ENCODE measurements at places on chromosomes 13 and 19.
A peak's percentile ranks its signal among the peaks of the same experiment; 100 is the strongest.

DNA sequence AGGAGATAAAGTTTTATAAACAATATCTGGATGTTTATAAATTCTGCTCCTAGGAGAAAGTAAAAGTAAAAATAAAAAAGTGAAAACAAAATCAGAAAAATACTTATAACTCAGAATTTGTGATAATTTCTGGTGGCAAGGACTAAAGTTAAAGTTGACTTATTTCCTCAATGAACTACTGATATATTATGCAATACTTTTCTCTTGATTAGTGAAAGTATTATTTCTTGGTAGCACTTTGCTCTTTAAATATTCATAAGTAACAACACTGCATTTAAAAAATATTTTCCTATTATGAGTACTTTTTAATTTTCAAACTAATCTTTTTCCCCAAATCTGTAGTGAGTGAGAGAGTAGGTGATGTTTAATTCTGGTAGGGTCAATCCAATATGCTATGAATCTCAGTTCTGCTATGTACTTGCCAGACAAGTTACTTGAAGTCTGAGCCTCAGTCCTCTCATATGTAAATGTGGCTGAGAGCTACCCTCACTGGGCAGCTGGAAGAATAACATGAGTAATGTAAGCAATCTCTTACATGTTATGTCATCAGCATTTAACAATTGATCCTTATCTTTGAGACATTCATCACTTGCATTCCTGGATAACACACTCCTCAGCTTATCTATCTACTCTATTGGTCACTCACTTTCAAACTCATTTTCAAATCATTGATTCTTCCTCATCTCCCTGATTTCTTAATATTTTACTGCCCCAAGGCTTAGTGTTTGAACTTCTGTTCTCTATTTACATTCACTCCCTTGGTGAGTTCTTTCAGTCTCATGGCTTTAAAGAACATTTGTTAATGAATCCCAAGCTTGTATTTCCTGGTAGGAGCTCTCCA lies 239.0 kb downstream of the RGCC start:
- no peak for DNase-seq

DNA sequence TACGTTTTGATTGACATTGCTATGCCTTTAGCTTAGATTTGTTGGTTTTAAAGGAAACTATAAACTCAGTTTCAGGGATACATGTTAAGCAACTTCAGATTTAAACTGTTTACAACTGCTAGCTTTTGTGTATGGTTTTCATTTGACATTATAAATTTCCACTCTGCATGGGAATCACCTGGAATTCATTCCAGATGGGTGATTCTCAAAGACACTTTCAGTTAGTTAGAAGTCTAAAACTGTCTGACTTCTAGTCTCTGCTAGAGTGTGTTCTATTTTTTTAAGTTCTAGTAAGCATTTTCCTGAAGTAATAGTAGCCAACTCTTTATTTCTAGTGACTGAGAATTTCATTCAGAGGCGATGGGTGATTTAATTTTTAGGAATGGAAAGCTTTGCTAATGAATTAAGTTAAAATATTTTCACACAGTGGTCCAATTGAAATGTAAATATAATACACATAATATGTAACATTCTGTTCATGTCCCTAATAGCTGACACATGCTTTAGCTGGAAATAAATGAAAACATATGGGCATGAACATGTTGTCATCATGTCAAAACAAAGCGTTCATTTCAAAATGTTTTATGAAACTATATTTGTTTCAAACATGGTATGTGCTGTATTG lies 58.3 kb upstream of the CSNK1A1L start:
- no peak for DNase-seq

GRCh38 chr13:20708216-20708615 lies 4.7 kb downstream of the IL17D start:
- no peak for DNase-seq

DNA sequence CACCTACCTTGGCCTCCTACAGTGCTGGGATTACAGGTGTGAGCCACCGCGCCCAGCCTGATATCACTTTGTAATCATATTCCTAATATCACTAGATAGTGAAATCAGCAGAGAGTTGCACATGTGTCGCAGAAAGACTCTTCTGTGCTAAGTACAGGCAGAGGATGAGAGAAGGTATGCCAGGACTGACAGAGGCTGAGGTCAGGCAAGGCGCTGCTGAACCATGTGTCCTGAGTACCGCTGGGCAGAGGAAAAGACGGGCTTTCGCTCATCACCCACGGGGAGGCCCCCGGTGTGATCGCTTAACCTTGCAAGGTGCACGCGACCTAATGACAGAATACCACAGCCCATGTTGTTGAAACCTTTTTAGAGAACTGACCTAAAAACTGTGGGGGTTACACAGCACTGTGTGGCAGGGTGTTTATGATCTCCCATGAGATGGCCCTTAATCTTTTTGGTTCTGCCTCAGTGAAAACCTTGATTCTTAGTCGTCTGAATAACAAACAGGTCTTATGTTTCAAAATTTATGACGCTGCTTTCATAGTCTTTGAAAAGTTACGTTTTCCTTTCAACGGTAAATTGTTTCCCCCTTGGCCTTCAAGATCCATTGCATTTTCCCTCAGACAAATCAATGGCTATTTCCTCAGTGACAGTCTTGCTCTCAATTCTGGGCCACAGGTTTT lies 12.2 kb downstream of the GJA3 start:
- no peak for DNase-seq

GRCh38 chr19:37867831-37868230 lies 38.6 kb downstream of the WDR87 start:
- DNase-seq = peak; percentile 4

GRCh38 chr19:17486545-17487240 lies 16.4 kb downstream of the SLC27A1 start:
- DNase-seq = no peak

DNA sequence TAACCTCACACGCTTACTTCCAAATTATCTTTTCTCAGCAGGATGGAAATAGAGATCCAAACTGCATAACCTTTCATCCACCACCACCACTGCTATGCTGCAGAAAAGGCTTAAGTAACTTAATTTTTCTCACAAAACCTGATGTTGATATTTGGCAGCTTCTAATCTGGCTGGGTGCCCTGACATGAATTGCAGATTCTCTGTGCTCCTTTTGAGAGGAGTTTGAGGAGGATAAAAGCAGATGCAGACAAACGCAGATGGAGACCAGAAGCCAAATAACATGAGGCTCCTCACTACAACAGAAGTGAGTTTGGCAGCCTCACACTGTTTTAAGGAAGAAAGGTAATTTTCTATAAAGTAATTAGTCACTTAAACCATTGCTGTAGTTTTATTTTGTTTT lies 646.2 kb upstream of the ATXN8OS start:
- DNase-seq = peak; percentile 59

GRCh38 chr13:33940898-33941297 lies 122.9 kb downstream of the RFC3 start:
- no peak for DNase-seq

- DNase-seq = no peak
Measured at GRCh38 chr13:87877477-87877876, 206.3 kb downstream of the SLITRK5 start.

GRCh38 chr19:49374665-49375434 lies 11.2 kb downstream of the DKKL1 start:
- no peak for DNase-seq

GRCh38 chr13:24074678-24075077 lies 85.8 kb upstream of the SPATA13 start:
- DNase-seq = no peak

- DNase-seq = no peak
Measured at GRCh38 chr13:92661406-92661805, 565.2 kb upstream of the GPC6 start.

DNA sequence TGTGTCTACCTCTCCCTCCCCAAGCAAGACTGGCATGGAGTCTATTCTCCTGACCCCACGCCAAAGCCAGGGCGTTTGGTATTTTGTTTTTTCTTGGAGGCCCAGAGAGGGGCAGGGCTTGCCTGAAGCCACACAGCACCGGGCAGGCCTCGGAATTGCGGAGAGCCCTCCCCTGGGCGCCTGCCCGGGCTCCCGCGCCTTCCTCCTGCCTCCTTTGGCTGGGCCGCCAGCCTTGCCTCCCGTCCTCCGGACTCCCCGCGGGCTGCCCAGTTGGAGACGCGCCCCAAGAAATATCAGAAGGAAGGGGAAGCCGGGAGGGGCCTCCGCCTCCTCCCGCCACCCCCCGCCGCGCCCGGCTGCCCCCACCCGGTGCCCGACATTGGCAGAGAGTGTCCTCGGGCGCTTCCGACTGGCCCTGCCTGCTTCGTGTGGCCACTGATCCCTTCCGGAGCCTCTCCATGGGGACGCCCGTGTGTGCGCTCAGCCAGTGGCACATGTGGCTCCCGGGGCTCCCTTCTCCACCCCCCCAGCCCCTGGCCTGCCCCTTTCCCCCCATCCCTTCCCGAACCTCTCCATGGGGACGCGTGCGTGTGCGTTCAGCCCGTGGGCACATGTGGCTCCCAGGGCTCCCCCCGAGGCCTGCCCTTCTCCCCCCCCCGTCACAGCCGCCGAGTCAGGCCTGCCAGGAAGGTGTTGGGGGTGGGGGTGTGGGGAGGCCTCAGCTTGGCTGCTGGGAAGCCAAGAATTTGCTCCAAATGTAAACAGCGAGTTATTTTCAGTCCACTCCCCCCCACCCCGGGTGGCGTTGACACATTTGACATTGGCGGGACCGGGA lies 37.3 kb downstream of the NFIC start:
- peak; percentile 92 for DNase-seq

- DNase-seq = no peak
Measured at GRCh38 chr13:91459485-91459884, 61.1 kb downstream of the GPC5 start.

- peak; percentile 14 for DNase-seq
Measured at GRCh38 chr13:30832845-30833332, 73.2 kb upstream of the MEDAG start.

DNA sequence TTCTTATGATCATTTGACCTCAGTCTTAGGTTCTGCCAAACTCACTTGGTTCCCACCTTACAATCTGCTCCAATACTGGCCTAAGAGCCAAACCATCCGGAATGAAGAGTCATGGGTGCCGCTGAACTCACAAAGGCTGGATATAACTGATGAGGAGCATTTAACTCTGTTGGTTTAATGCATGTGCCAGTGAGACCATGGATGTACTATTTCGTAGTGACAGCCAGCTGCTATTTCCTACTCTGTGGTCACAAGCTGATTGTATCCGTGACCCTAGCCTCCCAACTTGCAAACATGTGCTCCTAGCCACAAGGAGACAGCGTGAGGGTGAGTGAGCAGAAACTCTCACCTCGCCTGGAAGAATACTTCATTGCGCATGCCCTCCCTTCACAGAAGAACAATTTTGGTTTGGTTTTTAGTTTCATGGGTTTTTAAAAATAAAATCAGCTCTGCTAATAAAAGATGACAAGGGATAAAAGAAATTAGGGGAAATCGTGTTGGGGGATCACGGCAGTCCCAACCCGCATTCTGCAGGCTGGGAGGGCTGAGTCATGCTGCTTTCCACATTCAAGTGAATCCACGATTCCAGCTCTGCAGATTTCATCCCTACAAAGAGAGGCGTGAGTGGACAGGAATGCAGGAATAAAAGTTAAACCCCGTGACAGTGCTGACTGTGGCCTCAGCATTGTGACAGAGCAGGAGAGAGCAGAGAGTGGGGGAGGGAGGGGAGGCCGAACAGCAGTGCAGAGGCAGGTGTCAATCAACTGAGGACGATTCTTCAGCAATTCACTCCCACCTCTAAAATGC lies 66.8 kb upstream of the RAP2A start:
- no peak for DNase-seq

DNA sequence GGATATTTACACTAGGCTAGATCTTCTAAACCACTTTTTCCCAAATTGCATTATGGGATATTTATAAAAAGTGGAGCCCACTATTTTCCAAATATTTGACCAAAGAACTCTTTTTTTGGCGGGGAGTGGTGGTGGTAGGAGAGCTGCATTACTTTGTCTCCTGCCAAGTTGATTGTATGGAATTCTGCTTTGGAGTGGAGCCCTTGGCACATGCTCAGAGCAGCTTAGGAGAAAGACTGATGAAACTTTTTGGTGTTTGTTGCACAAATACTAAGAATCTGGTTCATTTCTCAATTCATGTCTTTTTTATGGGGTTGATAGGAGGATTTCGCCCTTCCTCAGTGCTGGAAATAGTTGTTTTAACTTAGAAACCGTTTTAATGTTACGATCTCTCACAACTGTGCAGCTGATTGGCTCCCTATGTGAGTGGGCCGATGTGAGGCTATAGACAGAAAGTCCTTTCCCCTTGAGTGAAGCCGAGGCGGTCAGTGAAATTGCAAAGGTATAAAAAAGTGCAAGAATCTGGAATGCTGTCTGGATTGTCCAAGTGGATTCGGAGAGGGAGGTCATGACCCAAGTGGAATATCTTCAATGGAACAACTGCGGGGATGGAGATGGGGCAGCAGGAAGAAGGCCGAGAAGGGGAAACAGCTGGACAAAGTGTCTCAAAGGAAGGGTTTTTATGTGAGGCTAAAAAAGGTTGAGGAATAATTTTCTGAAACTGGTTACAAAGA lies 415.9 kb downstream of the FGF9 start:
- DNase-seq = peak; percentile 26

DNA sequence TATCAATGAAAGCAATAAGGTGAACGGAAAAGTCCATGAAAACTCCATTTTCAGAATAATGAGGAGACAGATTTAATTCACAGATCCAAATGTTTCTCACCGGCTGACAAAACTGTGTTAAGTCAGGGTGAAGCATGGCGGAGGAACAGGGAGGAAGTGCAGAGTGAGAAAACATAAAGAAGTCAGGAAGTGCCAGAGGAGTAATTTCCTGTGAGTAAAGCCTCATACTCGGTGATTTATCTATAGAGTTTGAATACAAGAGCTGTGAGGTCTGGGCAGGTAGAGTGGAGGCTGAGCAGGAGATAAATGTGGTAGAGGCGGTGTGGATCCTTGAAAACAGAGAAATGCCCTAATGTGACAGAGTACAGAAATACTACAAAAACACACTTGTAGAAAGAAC lies 11.4 kb downstream of the CARD8 start:
- DNase-seq = no peak

- no peak for DNase-seq
Measured at GRCh38 chr13:109021558-109021957, 392.1 kb downstream of the MYO16 start.

- no peak for DNase-seq
Measured at GRCh38 chr13:95880331-95880730, 172.9 kb downstream of the UGGT2 start.

GRCh38 chr13:97015661-97016350 lies 21.5 kb upstream of the OXGR1 start:
- no peak for DNase-seq

DNA sequence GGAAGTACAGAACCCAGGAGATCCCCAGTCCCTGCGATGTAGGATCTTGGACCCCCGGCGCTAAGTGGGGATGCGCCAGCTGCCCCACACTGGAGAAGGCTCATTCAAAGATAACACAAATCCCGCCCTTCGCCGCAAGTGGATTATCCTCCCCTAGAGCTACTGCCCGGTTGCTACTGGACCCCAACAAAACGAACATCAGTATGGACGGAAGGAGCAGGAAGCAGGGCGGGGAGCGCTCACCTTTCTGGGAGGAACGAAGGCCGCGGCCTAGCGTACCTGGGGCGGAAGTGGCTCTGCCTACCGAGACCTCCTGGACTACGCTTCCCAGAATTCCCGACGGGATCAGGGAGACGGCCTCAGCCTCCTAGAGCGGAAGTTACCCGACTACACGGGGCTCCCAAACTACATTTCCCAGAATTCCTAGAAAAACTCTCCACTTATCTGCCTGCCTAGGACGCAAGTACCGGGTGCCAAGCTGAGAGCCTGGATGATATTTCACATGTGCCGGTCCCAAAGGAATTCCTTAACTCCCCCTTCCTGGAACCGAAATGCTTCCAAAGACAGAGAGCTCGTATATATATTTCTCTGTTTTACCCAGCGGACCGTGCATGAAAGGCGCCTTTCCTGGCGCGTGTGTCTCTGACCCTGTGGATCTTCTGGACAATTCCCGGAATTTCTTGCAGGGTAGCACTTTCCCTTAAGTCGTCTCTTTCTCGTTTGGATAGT lies at the start of gene ZNF112:
ZNF112 (minus strand) TSS at position 298 of the 729 bp plus-strand sequence. CDS start 16,141 bp downstream, outside the sequence.
- DNase-seq = peak; percentile 98

GRCh38 chr13:86563308-86563707 lies 764.1 kb upstream of the SLITRK6 start:
- no peak for DNase-seq
